Occipital lobe (tissue), 3 donors: ENCODE measurements at places on chromosomes 7 and 10. TPM values are rescaled to one million over a fixed set of nuclear protein-coding genes. Genes with fewer than 3 reads are reported as not detected.

PDIA4 gene
- 69.6 TPM for total RNA-seq

ST8SIA6 gene
- total RNA-seq = 16.2 TPM

- no peak for DNase-seq
Measured at GRCh38 chr10:129707406-129708388, 240.7 kb downstream of the MGMT start.

GRCh38 chr7:47092336-47092735 is 489.6 kb downstream of the TNS3 start:
- no peak for DNase-seq

GRCh38 chr7:101686030-101686429 is 56.9 kb upstream of the MYL10 start:
- no peak for DNase-seq

GRCh38 chr10:13167568-13167967 is 6.2 kb downstream of the MCM10 start:
- DNase-seq = no peak

GRCh38 chr7:100799037-100799896 is 28.1 kb downstream of the EPHB4 start:
- no peak for DNase-seq

GRCh38 chr10:85612833-85613232 is 753.8 kb downstream of the GRID1 start:
- DNase-seq = no peak

GRCh38 chr10:132452216-132452650 is 55.2 kb downstream of the PWWP2B start:
- no peak for DNase-seq

DNA sequence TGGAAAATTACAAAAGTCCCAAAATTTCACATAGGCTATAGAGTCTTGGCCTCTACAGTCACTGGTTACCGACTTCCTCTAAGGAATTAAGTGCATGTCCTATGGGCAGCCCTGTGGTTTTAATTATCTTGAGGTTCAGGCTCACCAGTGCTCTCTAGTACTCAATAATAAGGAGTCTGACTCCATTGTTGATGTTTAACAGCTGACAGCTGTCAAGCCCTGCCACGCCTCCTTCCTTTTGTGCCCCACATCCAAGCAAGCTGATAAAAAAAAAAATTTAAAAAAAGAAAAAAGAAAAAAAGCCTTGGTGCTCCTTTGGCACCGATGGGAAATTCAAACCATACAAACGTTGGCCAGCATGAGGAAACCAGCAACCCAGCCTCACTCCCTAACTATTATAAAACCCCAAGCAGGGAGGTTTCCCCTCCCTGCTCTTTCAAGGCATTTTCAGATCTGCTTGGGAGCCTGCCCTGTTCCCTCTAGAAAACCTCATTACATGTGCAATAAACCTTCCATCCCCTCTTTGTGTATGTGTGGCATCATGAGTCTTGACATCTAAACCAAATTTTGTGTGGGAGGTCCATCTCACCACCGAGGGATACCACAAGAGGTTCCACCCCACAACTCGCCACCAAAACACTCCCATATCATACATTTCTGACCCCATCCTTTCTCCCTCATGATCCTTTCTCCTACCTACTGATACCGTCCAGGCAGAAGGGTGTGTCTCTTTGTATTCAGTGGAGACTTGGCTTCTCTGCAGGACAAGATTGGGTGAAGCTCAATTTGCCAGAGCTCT is 70.9 kb upstream of the CCDC71L start:
- no peak for DNase-seq
